Activated T-cell treated with anti-CD3 and anti-CD28 coated beads for 24 hours (primary cell): ENCODE measurements at places on chromosomes 13 and 19.
A peak's percentile ranks its signal among the peaks of the same experiment; 100 is the strongest.

GRCh38 chr13:84931264-84931663, 868.0 kb downstream of the SLITRK6 start:
- no peak for DNase-seq

- no peak for DNase-seq
Measured at GRCh38 chr13:32501064-32501463, 37.5 kb downstream of the N4BP2L2 start.

GRCh38 chr13:43514311-43514710, 272.5 kb downstream of the ENOX1 start:
- no peak for DNase-seq

DNA sequence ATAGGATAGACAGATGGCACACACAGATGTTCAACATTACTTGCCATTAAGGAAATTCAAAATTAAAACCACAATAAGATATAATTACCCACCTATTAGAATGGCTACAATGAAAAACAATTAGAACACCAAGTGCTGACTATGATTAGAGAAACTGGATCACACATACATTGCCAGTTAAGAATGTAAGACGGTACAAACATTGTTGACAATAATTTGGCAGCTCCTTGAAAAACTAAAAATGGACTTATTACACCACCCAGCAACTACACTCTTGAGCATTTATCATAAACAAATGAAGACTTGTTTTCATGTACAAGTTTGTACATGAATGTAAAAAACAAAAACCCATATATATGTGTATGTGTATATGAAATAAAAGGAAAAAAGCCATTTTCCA, 13.7 kb downstream of the ZNF461 start:
- no peak for DNase-seq

DNA sequence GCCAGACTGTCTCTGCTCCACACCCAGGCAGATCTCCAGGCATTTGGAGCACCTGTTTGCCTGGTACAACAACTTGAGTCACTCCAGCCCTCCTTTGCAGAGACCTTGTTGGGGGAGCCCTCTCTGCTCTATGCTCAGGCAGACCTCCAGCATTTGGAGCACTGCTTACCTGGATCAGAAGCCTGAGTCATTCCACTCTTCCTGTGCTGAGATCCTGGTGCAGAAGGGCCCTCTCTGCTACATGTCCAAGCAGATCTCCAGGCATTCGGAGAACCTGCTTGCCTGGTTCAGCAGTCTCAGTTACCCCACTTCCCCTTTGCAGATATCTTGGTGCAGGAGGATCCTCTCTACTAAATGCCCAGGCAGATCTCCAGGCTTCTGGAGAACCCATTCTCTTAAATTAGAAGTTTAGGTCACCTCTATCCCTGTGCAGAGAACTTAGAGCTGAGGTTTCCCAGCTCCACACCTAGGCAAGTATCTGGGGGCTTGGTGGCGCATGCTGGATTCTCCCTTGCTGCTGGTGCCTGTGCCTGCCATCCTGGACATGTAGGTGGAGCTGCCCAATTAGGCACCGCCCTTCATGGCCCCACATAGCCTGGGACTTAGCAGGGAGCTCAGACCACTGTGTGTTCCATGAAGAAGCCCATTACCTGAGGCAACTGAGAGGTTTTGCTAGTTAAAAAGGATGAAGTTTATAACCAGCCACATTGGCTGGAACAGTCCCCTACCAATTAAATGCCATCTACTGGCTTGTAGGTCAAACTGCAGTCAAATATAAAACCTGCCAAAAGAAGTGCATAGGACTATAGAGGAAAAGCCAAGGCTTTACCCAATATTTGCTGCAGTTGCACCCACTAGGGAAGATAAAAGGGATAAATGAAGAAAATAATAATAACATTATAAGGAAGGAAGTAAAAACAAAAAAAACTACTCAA, 97.6 kb upstream of the SLITRK6 start:
- DNase-seq, result no peak

DNA sequence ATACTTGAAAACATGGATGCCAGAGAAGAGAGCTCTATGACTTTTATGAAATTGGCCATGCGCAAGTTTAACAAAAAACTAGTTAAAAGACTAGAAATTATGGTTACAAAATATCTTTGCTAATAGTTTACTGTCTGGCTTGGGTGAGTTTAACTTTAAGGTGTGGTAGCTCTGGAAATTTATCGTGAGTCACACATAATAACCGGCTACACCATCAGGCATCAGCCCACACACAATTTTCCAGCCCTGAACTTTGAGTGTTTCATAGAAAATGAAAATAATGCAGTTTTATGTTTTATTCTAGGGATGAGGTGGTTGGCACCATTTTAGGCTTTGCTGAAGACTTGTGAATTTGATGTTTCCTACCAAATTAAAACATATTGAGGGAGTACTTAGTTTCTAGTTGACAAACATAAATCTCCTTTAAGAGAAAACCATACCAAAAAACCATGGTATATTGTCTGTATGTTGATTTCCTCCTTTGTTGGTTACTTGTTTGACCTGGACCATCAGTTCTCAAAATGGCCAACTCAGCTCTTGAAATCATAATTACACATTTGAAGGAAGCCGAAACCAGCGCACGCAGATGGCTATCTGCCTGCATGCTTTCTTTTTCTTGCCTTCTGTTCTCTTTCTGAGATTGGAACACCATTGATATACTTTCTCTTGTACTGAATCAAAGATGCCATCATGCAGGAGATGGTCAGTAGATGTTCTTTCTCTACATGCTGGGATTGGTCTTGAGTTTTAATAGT, 125.1 kb downstream of the AKAP11 start:
- peak; percentile 43 for DNase-seq

DNA sequence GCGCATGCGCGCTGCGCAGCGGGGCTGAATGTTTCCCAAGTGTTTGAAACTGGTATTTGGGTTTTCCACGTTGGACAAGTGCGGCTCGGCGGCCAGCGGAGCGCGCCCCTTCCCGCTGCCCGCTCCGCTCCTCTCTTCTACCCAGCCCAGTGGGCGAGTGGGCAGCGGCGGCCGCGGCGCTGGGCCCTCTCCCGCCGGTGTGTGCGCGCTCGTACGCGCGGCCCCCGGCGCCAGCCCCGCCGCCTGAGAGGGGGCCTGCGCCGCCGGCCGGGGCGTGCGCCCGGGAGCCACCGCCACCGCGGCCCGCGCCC, at the start of gene ING1:
ING1 (plus strand) TSS at position 59 of the 311 bp plus-strand sequence. CDS start 450 bp downstream, outside the sequence.
- DNase-seq, result no peak

- DNase-seq, result no peak
Measured at GRCh38 chr19:5877882-5878281, 7.5 kb upstream of the FUT5 start.

DNA sequence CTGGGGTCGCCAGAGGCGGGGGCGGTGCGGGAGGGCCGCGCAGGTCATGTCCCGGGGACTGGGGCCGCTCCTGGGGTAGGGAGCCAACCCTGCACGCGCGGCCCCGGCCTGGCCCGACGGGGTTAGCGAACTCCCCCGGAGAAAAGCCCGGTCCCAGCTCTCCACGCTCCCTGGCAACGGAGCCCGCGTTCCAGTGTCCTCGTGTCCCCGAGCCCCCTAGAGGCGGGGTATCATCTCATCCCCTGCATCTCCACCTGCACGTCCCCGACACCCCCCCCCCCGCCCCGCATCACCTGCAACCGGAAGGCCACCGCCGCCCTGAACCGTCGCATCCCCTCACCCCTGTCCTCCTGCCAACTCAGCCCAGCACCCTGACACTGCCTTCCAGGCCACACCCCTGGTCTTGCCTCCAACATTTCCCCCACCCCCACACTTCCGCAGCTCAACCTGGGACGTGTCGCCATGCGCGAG, 2.7 kb downstream of the WDR88 start:
- peak; percentile 38 for DNase-seq

- DNase-seq, result no peak
Measured at GRCh38 chr13:31869582-31869981, 130.3 kb downstream of the RXFP2 start.

- no peak for DNase-seq
Measured at GRCh38 chr19:44847144-44848035, 1.3 kb downstream of the NECTIN2 start.

DNA sequence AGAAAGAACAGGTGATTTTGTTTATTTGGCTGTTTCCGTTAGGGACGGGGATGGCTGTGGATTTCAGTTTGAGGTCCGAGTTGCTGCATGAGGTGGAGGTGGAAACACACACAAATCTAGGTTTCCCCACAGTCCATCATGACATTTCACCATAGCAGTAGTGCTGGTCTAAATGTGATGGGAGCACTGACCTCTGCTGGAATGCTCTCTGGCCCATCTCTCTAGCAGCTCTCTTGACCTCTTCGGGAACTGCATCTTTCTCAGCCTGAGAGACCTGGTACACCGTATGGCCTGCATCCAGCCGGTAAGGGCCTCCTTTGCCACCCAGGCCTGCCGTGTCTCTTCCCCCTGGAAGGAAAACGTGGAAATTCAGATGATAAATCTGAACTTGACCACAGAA, 154.0 kb downstream of the RGCC start:
- DNase-seq, result no peak

DNA sequence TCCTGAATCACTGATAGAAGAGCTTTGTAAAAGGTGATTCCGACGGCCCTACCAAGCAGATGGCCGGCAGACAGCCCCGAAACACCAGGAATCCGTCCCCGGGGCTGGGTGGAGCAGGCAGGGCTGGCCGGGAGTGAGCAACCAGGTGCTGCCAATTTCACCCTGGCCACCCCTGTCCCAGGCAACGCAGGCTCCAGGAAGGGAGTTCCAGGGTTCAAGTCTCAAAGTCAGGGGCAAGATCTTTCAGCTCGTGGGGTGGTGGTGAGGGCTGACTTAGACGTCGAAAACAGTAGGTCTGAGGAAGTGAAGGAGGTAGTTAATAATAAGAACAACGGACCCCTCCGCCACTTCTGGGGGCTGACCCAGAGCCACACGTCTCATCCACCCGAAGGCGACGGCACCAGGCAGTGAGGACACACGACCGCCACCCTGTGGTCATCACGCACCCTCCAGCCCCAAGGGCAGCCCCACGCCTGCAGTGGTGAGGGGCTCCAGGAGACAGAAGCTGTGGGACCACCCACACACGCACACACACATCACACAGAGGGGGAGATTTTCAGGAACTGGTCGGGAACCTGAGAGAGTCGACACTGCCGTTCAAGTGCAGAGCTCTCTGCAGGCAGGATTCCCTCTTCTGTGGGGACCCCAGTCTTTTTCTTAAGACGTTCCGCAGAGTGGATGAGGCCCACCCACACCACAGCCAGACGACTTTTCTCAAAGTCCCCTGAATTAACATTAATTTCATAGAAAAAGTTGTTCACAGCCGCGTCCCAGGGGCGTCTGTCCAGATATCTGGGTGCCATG, 67.2 kb downstream of the SPACA7 start:
- no peak for DNase-seq

DNA sequence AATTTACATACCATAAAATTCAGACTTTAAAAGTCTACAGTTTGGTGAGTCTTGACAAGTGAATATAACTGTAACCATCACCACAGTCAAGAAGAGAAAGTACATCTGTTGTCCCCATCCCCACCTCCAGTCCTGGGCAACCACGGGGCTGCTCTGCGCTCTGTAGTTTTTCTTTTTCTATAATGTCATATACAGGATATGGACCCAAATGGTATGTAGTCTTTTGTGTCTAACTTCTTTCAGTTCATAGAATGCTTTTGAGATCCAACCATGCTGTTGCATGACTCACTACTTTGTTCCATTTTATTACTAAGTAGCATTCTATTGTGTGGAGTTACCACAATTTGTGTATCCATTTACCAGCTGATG, 103.9 kb downstream of the DOCK9 start:
- no peak for DNase-seq

DNA sequence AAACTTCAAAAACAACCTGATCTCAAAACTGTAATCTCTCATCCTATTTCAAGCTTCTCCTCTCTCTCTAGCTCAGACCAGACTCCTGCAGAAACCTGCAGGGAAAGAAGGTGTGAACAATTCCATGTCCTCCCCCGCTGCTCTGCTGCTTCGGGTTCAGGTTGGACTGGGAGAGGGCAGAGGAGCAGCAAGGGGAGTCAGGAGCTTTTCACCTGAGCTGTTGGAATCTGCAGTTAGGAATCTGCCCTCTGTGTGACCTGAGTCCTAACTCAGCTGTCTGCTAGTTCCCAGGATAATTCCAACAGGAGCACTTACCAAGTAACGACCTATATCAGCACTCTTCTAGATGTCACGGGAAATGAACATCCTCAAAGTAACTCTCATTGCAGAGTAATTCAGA, 118.3 kb downstream of the DNAJC15 start:
- DNase-seq, result no peak

GRCh38 chr13:114067886-114068651, 64.4 kb downstream of the RASA3 start:
- no peak for DNase-seq

DNA sequence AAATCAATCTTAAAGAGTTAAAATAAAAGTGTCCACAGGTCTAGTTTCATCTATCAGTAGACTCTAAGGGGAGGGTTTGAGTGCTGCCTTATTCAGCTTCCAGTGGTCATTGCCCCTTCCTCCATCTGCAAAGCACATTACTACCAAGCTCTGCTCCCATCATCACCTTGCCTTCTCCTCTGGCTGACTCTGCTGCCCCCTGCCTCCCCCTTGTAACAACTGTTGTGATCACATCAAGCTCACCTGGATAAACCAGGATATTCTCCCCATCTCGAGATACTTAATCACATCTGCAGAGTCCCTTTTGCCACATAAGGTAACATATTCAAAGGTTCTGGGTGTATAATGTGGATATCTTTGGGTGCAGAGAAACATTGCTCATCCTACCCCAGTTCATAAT, 43.3 kb upstream of the GPC6 start:
- DNase-seq, result no peak

DNA sequence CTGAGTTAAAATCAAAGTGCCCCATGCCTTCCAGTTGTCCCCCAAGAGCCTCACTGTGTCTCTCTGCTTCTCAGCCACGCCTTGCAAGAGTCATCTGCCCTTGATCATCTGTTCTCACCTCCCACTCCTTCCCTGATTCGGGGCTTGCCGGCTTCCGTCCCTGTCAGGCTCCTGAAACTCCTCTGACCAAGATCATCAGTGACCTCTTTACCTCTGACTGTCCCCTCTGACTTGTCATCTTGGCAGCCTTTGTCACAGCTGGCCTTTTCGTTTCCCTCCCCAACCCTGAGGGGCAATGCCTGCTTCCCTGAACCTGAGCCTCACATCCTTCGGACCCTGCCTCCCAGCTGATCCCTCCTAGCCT, 66.3 kb downstream of the MAP4K1 start:
- DNase-seq, result peak; percentile 33

- no peak for DNase-seq
Measured at GRCh38 chr13:47718556-47718955, 282.5 kb downstream of the SUCLA2 start.

GRCh38 chr19:19321141-19321577, 530 bp downstream of the MAU2 start:
- DNase-seq, result no peak

- DNase-seq, result no peak
Measured at GRCh38 chr13:39119422-39119821, 81.2 kb downstream of the NHLRC3 start.

- DNase-seq, result no peak
Measured at GRCh38 chr19:40335855-40336600, 12.2 kb downstream of the C19orf47 start.

GRCh38 chr19:32966750-32967149, 5.0 kb downstream of the CEP89 start:
- no peak for DNase-seq

- no peak for DNase-seq
Measured at GRCh38 chr19:52226652-52227051, 36.8 kb downstream of the PPP2R1A start.

GRCh38 chr19:45137179-45137761, 23.5 kb downstream of the NKPD1 start:
- DNase-seq, result no peak
